Calu3 (cell line): ENCODE measurements at places on chromosomes 5 and 9. TPM values are rescaled to one million over a fixed set of nuclear protein-coding genes. Genes with fewer than 3 reads are reported as not detected.

- DNase-seq, result no peak
These were observed 660.3 kb downstream of the TLR4 start for GRCh38 chr9:118364266-118365106.

The GLDC gene
- total RNA-seq, result 5.1 and 8.0 TPM in 2 replicates

DNA sequence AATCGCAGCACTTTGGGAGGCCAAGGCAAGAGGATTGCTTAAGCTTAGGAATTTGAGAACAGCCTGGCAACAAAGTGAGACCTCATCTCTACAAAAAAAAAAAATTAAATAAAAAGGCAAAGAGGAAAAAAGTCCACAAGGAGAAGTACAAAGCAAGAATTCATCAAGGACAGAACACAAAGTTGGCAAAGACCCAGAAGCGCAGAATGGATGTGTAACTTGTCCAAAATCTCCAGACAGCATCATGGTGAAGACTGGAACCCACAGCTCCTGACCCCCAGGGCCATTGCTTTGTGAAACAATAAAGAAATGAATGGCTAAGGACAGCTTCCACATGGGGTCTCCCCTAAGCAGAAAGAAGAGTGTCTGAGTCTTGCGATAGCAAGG, 7.8 kb downstream of the HSD17B3 start:
- DNase-seq, result no peak

DNA sequence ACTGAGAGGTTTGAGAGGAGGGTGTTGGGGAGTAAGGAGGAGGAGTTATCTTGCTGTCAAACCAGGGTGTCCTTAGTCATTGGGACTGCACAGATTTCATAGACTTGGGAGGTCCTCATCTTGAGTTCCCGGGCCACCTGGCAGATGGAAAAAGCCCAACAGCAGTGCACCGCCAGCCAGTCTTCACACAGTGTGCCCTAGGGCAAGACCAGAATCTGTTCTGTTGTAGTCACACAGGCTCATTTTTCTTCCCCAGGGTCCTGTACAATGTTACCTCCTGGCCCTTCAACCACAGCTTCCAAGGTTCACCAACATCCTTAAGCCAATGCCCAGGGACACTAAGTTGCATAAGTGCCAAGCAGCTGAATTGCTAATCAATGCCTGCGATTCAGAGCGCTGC, 21.0 kb downstream of the PLAC8L1 start:
- no peak for DNase-seq
